ENCODE measurements at places on chromosomes 5 and 9.

DNA sequence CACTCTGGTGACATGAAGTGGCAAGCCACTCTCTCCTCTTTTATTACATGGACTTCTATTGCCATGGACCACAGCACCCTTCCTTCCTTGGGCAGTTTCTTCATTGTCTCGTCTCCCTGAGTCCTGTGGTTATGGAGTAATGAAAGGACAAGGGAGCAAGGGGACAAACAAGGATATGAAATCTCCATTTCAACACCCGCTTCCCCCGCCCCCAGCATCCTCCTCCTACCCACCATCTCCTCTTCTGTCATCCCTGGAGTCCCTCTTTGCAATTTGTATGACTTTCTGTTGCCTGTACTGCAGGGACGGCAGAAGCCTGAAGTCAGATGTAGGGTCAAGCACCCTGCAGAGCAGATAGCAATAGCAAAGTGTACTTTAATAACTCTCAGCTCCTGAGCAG lies 300.7 kb upstream of the CLINT1 start:
- DNase-seq: no peak

GRCh38 chr5:38885208-38885607 lies 39.4 kb downstream of the OSMR start:
- DNase-seq: no peak

DNA sequence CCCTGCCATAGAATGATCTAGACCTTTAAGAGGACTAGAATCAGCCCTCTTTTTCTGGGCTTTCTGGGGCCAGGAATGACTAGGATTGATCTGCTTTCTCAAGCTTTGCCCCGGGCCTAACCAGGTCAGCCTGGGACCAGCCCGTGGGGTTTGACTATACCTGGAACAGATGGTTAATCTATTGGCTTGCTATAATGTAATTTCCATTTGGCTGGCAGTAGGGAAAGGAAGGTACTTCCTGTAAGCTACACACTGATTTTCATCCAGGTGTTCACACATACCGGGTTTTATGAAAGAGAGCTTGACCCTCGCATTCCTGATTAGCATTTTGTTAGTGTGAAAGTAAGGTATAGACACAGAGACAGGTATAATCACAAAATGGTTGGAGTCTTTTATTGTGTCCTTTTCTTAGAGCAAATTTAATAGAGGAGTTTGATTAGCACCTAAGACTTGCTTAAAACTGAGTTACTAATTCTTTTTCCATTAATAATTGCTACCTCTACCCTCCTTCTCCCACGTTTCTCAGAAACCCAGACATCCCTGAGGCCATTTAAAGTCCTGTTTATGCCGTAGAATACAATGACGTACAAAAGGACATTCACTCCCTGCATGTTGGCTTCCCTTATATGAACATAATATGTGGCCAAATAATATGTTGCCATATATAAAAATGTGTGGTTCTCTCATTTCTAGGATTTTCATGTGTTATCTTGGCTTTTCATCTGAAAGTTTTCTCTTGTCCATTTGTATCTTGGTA lies 17.3 kb downstream of the LNPEP start:
- DNase-seq: no peak

- DNase-seq: peak; percentile 23
Observed at GRCh38 chr5:97231025-97231636, 48.1 kb upstream of the RIOK2 start.

DNA sequence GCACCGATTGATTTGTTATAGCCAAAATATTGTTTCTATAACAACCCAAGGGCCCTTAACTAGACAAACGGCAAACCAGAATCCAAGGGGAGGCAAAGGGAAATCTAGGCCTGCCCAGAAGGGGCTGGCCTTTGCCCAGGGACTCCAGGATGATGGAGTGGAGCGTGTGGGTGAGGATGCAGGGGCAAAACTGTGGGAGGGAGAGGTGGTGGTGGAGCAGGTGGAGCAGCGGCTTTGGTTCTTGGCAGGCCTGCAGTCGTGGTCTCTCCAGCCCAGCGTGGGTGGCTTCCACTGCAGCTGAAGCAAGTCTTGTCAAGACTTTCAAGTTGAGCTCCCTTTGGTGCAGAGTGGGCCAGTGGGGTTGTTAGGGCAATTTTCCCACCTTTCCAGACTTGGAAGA lies 98.6 kb upstream of the TBCA start:
- DNase-seq: no peak

- no peak for DNase-seq
Observed at GRCh38 chr9:78928625-78929405, 631.9 kb downstream of the PSAT1 start.

DNA sequence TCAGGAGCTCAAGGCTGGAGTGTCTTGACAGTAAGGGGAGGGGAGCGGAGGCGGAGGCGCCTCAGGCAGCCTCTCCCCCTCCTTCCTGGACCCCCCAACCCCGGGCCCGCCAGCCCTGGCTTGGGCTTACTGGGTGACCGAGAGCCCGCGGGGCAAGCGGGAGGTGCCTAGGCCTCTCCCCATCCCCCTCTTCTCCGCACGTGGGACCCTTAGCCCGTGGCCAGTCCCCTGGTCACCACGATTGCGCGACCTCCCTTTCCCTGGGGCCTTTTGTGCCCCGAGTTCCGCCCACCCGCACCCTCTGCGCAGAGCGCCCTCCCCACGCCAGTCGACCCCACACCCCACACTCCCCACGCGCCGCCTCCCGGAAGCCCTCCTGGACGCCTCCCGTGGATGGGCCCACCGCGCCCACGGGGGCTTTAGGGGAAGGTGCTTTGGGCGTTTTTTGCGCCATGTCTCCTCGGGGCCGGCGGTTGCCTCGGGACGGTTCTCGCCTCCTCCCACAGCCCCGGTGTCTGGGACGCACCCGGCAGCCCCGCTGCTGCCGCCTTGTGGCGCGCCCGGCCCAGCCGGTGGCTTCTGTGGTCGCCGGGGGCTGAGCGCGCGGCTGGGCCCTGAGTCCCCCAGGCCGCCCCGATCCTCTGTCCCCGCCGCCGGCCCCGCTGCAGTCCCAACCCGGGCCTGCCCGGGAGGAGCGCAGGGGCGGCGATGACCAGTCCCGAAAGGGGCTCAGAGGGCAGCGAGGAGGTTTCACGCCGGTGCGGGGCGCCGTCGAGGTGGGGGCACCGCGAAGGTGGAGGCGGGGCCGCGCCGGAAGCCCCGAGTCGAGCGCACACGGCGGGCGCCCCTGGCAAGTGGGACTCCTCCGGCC lies 3.2 kb downstream of the TOR4A start:
- DNase-seq: no peak

- no peak for DNase-seq
Observed at GRCh38 chr5:151214614-151215545, 9.0 kb downstream of the CCDC69 start.

DNA sequence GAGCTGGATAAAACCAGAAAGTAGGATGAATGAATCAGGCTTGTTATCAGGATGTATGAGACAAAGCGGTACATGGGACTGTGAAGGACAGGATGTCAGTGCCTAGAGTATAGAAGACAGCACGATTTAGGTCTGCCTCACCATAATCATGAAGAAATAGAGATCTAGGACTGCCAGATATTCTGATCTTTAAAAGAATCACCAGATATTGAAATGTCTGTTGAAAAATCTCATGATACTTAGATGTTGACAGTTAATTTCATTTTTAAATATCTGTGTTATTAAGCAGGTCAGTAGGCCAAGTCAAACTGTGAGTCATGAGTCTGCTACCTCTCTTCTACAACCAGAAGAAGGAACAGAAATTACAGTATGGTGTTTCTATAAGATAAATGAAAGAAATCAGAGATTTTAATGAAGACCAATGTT lies 65.0 kb downstream of the ST8SIA4 start:
- DNase-seq: no peak

GRCh38 chr9:125758986-125759763 lies 12.0 kb downstream of the PBX3 start:
- DNase-seq: no peak

DNA sequence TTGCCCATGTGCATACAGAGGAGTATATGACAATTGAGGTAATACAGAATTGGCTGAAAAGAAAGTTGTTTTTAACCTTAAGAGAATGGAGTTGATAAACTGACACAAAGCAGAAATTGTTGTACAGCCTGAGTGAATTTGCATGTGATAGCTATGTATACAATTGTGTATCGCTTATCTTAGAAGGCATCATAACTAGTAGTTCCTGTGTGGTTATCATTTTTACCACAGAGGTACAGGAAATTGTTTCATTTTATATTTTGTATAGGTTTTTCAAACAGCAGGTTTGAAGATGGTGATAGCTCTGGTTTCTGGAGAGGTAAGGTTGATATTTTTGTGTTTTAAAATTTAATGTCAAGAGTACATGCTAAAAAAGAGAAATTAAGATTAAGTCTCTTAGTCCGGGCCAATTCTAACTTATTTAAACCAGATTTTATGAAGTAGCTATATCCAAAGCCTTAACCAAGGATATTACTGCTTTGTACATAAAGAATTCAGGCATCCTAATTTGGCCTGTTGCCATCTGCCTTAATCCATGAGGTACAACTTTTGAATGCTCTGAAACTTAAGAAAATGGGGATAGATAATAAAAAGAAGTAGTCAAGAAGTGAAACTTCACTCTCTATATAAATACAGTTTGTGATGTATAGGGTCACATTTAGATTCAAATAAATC lies 26.0 kb downstream of the DDX4 start:
- DNase-seq: no peak

DNA sequence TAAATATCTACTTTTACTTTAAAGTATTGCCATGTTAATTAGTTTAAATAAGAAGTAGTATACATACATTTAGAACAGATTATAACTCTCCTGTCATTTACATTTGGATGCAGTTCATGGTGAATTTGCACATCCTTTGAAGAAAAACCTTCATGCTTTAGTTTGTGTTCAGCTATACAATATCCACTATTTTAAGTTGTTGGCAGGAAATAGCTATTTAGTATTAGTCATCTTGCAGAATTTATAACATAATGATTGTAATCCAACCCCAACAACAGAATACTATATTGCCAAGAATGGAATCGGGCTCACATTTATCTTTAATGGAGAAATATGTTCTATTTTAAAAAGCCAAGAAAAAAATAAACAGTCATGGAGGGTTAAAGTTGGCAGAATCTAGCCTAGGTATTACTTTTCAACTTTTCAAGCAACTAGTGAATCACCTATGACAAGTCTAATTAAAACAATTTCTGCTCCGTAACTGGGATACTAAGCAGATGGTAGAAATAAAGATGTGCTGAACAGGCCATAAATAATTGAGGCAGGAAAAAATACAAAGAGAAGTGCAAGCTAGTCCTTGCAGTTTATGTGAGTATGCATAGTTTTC lies 1170.6 kb upstream of the NUDT12 start:
- no peak for DNase-seq
